ENCODE measurements at places on chromosomes 11 and 22.

- DNase-seq = no peak
These were observed 48.9 kb upstream of the GRAMD1B start for GRCh38 chr11:123381149-123381548.

- no peak for DNase-seq
These were observed 62.2 kb upstream of the HEPHL1 start for GRCh38 chr11:93958991-93959390.

- no peak for DNase-seq
These were observed 108.1 kb downstream of the INSC start for GRCh38 chr11:15222777-15223176.

GRCh38 chr11:10457901-10458300, 2.8 kb downstream of the AMPD3 start:
- DNase-seq = no peak

GRCh38 chr11:64035576-64035975, at the start of gene FLRT1:
FLRT1 (plus strand) TSS chr11:64035931; CDS start chr11:64116268, 80,337 bp downstream.
- no peak for DNase-seq

DNA sequence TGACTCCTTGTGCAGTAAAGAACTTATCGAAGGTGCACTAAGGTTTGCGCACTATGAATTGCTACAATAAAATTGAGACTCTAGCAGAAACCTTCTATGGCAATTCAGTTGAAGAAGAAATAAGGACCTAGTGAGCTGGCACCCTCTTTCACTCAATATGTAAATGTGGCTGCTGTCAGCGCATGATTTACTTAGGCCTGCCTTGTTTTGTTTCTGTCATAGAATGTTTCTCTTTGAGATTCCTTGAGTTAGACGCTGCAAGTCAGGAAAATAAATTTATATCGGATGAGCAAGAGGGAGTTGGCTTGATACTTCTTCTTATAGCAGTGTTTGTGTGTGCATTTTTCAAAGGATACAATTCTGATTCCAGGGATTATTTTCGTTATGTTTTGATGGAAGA, 322.1 kb downstream of the BLID start:
- DNase-seq = no peak

- DNase-seq = no peak
These were observed 108.2 kb downstream of the SIK3 start for GRCh38 chr11:116990061-116990473.

DNA sequence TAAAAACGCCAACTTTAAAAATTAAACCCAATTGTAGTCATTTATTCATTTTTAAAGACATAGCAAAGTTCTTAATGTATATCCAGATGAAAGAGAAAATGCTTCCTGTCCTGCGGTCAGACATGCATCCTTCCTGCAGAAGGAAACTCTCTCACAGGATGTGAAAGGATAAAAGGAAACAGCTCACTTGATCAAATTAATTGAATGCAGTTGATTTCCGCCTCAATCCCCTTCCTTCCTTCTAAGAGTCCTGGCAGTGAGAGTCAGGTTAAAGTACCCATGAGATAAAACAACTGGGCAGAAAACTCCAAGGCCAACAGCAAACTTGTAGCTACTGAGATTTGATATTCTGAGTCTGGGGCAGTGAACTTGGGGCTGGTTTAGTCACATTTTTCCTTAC, 38.5 kb downstream of the CWC15 start:
- DNase-seq = no peak

DNA sequence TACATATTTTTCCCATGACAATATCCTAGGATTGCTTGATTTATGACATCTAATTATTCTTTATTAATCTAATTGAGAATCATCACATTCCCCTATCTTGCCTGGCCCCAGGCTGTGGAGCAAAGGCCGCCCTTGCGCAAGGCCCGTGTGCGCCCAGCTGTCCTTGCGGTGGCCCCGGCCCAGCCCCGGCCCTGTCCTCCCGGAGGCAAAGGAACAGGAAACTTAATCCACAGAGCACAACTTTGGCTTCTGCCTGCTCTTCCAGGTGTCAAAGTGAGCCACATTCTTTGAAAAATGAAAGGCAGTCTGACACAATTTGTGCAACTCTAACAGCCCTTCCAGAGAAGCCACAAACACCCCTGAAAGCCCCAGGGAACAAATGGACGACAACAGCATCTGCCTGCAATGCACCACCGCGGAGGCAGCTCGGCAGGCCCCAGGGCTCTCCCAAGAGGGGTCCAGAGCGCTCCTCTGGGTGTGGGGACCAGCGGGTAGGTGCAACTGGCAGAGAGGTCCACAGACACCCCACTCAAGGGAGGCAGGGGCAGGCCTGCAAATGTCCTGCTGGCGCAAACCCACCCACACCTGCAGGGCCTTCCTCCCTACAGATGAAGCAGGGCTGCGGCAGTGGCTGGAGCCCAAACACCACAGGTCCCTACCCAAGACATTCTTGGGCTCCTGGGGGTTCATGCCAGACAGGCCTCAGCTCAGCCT, 30.3 kb downstream of the GNB1L start:
- DNase-seq = no peak

- no peak for DNase-seq
These were observed 615.5 kb downstream of the NTM start for GRCh38 chr11:131985846-131986301.

- no peak for DNase-seq
These were observed 2.9 kb upstream of the CYP2R1 start for GRCh38 chr11:14894657-14895598.

- DNase-seq = no peak
These were observed 75.6 kb upstream of the ARHGAP32 start for GRCh38 chr11:129267716-129268115.

- DNase-seq = no peak
These were observed 34.6 kb downstream of the WNT7B start for GRCh38 chr22:45942344-45942743.

DNA sequence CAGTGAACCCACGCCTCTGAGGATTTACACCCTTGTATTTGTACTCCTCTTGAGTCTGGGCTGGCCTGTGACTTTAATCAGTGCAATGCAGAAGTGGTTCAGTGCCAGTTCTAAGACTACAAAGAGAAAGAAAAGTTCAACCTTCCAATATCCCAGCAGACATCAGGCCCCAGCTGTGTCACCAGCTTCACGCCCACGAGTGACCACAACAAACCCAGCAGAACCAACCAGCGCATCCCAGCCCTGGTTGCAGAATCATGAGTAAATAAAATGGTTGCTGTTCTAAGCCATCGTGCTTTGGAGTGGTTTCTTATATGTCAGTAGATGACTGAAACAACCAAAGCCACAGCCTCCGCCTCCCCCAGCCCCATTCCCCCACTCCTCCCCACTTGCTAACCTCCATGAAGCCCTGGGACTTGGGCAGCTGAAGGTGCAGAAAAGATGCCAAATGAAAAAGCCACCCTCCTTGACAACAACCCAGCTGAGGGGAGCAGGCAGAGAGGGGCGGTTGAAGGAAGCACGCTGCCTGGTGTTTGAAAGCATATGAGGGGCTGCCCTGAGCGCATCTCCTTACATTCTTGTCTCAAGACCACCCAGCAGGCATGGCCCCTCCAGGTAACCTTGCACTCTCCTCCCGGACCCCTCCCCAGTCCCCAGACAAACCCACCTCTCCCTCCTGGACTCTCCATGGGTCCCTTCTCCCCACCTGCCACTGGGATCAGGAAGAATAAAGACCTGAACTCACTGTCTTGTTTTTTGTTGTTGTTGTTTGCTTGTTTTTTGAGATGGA, 20.9 kb downstream of the TSKU start:
- no peak for DNase-seq

DNA sequence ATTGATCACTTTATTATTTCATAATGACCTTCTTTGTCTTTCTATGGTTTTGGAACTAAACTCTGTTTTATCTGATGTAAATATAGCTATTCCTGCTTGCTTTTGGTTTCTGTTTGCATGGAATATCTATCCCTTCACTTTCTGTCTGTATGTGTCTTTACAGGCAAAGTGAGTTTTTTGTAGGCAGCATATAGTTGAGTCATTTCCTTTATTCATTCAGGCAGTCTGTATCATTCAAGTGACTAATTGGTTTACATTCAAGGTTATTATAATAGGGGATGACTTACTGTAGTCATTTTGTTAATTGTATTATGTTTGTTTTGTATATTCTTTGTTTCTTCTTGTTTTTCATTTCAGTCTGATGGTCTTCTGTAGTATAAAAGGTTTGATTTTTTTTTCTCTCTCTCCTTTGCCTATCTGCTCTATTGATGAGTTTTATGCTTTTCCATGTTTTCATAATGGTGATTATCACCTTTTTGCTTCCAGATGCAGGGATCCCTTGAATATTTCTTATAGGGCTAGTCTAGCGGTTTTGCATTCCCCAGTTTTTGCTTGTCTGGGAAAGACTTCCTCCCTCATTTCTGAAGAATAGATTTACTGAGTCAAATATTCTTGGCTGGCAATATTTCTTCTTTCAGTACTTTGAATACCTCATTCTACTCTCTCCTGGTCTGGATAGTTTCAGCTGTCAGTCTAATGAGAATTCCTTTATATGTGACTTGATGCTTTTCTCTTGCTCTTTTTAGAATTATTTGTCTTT, 50.4 kb downstream of the GDPD4 start:
- no peak for DNase-seq
